Renal pelvis (tissue), 12 donors: ENCODE measurements at places on chromosomes 6 and 20.

DNA sequence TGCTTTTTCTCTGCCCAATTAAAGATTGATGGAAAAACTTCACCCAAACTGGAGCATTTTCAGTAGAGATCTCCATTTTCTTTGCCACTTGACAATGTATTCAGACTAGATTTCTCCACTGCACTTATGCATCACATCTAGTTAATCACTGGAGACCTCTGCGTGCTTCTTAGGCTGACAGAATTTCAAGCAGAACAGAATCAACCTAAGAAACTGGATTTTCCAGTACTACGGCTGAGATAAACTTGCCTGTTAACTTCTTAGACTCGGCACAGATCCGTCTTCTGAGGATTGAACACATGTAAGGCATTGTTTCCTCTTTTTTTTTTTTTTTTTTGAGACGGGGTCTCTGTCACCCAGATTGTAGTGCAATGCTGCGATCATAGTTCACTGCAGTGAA lies 139.2 kb downstream of the LRRC1 start:
- no peak for DNase-seq

DNA sequence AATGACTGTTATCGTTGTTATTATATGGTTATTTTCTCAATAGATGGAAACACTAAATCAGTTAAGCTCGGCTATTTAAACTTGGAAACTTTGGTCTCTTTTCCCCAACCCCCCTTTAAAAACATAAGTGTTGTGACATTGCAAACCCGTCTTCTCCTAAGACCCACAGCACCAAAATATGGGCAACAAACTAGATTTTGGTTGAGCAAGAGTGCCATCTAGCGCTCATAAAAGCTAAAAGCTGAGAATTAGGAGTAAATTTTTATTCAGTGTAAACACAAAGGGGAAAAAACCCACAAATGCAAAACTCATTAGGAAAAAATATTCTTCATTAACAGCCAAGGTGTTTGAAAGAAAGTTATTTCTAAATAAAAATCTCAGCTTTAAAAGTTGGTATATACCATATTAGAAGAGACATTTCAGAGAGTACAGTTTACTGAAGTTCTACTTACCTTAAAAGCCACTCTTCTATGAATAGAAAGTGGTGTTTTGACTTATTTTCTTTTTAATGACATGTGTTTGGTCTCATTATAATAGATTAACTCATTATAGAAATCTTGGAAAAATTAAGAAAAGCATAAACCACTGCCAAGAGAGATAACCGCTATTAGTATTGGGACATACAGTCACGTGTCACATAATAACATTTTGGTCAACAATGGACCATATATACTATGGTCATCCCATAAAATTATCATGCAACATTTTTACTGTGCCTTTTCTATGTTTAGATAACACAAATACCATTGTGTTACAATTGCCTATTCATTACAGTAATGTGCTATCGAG lies 21.1 kb downstream of the SESN1 start:
- peak; percentile 77 for DNase-seq

- no peak for DNase-seq
These were observed 234.4 kb downstream of the SYNE1 start for GRCh38 chr6:152402791-152403190.

DNA sequence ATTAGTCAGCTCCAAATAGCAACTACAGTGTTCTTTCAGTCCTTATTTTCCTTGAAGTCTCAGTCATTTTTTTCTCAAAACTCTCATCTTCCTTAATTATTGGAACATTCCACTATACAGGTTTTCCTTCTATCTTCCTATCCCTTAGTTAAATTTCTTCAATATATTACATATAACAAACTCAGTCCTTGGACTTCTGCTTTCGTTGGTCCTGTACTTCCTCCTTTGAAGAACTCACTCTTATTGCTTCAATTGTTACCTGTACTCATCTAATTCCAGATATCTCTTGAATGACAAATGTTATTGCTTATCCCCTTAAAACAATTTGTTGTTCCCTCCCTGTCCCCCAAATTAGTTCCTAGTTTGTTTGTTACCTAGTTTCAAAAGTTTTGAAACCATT lies 67.7 kb upstream of the NOTCH4 start:
- DNase-seq: no peak

- DNase-seq: no peak
These were observed 886.6 kb upstream of the ADGRB3 start for GRCh38 chr6:67748521-67748920.

GRCh38 chr6:143337201-143337949 lies 113.1 kb downstream of the ADAT2 start:
- no peak for DNase-seq

DNA sequence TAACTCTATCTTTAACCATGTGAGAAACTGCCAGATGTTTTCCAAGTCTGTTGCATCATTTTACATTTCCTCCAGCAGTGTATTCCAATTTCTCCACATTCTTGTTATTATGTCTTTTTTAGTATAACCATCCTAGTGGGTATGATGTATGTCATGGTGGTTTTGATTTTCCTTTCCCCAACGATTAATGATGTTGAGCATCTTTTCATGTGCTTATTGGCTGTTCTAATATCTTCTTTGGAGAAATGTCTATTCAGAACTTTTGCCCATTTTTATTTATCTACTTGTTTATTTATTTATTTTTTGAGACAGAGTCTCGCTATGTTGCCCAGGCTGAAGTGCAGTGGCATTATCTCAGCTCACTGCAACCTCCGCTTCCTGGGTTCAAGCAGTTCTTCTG lies 4.3 kb upstream of the C6orf62 start:
- DNase-seq: no peak
